Tongue (tissue), 3 donors: ENCODE measurements at places on chromosomes 1 and 21. TPM values are rescaled to one million over a fixed set of nuclear protein-coding genes. Genes with fewer than 3 reads are reported as not detected.

The TOR1AIP2 gene
- 59.9 TPM for total RNA-seq

The DOCK7 gene
- total RNA-seq, result 67.9 TPM

The NUAK2 gene
- 10.1 TPM for total RNA-seq

The OVAAL gene
- not detected for total RNA-seq

The RRP1 gene
- 17.2 TPM for total RNA-seq

DNA sequence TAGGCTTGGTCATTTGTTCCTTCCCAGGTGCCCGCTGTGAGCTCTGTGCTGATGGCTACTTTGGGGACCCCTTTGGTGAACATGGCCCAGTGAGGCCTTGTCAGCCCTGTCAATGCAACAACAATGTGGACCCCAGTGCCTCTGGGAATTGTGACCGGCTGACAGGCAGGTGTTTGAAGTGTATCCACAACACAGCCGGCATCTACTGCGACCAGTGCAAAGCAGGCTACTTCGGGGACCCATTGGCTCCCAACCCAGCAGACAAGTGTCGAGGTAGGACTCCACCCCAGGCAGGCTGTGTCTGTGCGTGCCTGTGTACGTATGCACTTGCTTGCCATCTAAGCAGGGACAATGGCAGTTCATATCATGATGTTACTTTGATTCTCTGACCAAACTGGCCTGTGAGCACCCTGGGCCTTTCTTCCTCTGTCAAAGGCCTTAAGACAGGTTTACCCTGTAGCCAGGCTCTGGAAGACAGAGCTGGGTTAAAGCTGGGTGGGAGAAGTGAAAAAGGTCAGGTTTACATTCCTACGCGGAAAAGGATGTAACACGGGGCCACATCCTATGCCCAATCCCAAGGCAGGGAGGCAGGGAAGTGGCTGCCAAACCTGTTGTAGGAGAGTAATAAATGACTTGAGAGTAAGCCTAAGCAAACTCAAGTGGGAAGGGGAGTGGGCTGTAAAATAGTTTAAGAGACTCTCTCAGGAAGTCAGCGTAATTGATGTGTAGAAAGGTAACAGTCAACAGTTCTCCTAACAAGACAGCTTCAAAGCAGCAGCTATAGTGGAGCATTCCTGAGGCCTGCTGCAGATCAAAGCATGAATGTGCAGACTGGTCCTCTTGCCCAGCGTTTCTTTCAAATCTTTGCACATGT is 42.5 kb downstream of the LAMC2 start:
- no peak for DNase-seq

DNA sequence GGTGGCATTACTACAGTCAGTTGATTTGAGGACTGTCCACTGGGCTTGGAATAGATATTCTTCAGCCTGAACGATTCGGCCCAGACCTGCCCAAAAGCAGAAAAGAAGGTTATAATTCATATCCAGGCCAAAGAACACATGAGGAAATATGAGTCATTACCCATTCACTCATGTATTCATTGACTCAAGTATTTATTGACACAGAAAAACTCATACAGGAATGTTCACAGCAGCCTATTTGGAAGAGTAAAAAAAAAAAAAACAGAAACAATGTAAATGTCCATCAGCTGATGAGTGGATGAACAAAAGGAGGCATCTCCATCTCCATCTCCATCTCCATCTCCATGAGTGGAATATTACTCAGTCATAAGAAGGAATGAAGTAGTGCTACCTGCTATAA is 15.9 kb downstream of the ZMYND12 start:
- no peak for DNase-seq

DNA sequence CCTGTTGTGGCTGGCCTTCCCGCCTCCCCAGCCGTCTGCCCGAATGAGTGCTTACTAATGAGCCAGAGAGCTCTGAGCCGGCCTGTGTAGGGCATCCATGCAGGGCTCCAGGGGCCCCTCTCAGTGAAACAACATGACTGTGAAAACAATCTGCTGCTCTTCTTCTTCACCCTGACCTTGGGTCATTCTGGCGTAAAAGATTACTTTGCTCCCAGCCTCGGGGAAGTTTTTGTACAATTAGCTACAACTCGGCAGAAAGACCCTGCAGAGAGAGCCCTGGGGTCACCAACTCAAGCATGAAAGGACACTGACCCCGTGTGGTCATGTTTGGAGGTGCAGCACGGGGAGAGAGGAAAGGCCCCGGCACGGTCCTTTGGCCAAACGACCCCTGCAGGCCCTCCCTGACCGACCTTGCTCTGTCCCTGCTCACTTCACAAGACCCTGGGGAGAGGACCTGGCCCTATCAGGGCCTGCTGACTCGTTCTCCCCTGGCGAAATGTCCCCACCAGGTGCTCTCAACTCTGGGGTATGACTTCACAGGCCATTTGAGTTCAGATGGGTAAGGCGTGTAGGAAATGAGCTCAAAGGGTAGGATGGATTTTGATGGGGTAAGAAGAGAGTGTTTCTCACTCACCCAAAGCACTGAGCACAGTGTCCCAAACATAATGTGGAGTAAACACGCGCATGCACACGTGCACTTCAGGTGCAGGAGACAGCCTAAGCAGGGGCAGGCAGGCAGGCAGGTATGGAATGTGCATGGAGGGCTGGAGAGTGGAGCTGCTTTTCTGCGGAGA is 22.9 kb upstream of the FAM20B start:
- DNase-seq, result peak; percentile 92

- DNase-seq, result no peak
Measured at GRCh38 chr1:199644912-199645311, 382.6 kb upstream of the NR5A2 start.

DNA sequence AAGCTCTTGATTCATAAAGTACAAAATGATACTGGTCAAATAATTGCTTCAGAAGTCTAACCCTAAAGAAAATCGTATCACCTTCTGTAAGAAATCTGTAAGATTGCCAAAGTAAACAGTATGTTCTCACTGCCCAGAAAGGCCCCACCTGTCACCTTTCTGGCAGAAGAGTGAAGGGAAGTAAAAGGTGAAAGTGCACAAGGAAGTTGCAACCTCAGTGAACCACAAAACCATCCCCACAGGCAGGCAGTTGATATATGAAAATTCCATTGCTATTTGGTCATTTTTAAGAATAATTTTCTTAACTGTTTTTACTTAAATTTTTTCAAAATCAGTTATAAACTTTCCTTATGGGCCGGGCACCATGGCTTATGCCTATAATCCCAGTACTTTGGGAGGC is 48.5 kb upstream of the FBXO28 start:
- DNase-seq, result no peak

DNA sequence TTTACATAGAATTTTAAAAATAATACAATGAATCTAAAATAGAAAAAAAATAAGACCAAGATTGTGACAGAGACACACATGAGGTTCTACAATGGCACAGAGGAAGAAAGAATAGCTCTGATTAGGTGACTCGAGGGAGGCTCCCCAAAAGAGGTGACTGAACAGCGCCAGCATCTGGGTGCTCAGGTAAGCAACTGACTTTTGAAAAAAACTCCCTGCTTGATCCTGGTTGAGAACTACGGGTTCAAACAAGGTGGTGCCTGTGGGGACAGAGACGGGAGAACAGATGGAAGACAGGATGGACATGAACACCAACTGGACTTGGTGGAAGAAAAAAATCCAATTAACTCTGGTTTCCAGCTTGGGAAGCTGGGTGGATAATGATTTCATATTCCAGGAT is 22.5 kb downstream of the BATF3 start:
- no peak for DNase-seq

GRCh38 chr1:160206036-160206389 is 829 bp downstream of the PEA15 start:
- peak; percentile 60 for DNase-seq

- no peak for DNase-seq
Measured at GRCh38 chr21:39422527-39423241, 22.9 kb downstream of the LCA5L start.

DNA sequence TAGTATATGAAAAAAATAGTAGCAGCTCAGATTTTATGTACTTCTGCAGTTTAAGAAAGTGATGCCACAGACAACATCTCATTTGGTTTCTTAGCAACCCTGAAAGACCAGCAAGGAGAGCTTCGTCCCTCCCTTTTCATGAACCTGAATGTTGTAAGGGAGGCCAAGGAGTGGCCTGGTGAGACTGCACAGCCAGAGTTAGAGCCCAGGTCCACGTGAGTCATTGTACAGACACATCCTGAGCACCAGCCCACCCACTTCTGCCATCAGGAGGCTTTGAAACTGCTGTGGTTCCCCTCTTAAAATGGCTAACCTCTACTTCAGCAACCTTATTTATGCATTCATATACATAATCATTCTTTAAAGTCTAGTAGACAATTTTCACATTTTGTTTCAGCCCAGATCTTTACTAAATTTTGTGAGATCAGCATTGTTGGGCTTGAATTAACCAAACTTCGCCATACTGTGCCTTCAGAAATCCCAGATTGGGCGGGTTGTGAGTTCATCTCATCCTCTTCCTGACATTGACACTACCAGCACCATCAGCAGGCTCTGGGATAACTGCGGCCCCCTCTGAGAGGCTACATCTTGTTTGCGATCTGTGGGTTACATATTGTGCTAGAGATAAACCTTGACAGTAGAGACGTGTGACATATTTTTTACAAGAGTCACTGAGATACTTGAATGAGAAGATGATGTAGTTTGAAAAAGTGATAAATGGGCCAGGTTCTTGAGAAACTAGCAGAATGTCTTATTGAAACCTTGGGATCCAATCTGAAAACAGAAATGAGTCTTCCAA is 106.7 kb downstream of the CAMTA1 start:
- DNase-seq, result no peak
